ENCODE measurements at places on chromosomes 5 and 9. TPM values are rescaled to one million over a fixed set of nuclear protein-coding genes. Genes with fewer than 3 reads are reported as not detected.

SMARCA2 gene
- 77.6 TPM for total RNA-seq

NTNG2 gene
- total RNA-seq, result not detected

IFNA21 gene
- total RNA-seq, result not detected

LURAP1L gene
- 59.2 TPM for total RNA-seq

SPATA31A3 gene
- total RNA-seq, result not detected

TRMO gene
- 10.3 TPM for total RNA-seq

AMBP gene
- not detected for total RNA-seq

ESM1 gene
- not detected for total RNA-seq

RAB3C gene
- not detected for total RNA-seq

TMEM215 gene
- not detected for total RNA-seq

UNC13B gene
- total RNA-seq, result 20.6 TPM

GRM6 gene
- total RNA-seq, result not detected

CAMK4 gene
- total RNA-seq, result 0.21 TPM

GRCh38 chr5:145854651-145855258 is 18.1 kb downstream of the GRXCR2 start:
- DNase-seq, result peak; percentile 80

DNA sequence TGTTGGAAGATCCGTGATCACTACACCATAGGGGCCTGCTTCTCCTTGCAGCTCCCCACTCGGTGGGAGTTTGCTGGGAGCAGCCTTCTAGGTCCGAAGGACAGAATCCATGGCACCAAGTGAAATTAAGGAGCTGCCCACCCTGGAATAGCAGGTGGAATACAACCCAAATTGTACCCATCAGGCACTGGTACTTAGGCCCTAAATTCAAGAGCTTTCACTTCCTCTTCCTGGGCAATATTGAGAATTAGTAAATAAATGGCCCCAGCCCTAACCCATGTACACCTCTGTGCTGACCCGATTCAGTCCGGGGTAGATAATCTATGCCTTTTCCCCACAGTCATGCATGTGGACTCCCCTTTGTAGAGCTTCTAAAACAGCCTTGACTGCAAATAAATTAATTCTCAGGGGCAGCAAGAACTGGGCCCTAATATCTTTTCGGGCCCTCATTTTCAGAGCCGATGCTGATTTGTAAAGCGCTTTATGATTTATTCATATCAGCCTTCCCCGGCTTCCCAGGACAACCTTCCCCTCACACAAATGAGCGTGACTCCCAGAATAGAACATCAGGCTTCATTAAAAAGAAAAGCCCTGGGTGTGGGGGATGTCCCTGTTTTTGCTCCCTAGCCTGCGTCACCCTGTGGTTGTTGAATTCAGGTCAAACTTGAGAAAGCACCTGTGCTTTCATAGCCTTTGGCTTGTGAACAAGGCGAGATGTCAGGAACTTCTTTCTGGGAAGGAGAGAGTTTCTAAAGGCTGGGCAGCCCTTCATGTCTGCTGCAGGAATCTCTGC is 126.1 kb upstream of the TBC1D2 start:
- DNase-seq, result no peak

GRCh38 chr9:85516455-85516854 is 225.3 kb downstream of the AGTPBP1 start:
- DNase-seq, result no peak

GRCh38 chr9:36140086-36141084 is 3.9 kb downstream of the GLIPR2 start:
- no peak for DNase-seq

DNA sequence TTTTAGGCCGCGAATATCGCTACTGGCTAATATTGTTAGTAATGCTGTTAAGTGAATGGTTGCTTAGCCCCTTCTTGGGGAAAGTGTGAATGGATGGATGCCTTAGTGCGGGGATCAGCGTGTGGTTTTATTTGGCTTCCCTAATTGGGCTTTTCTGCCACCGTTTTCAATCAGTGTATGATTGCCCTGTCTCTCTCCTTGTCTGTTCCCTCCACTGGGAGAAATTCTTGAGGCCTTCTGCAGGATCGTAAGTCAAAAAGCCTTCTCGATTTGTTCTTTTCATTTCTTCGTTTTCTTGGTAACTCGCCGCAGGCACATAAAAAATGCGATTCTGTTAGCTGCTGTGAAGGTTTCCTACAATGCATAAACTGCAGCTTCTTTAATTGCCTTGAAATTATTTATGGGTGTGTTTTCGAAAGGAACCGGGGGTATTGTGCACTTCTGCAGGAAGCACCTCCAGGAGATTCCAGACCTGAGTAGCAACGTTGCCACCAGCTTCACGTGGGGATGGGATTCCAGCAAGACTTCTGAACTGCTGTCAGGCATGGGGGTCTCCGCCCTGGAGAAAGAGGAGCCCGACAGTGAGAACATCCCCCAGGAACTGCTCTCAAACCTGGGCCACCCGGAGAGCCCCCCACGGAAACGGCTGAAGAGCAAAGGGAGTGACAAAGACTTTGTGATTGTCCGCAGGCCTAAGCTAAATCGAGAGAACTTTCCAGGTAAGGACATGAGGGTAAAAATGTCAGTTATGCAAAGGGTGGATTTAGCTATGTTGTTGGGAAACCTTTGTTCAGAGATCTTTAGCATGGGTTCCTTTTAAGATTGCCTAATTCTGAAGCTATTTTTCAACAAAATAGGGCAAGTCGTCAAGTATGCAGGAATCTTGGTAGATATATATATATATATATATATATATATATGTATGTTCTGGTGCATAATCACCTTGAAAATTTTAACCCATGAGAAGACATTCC is 700 bp downstream of the SKP2 start:
- DNase-seq, result peak; percentile 3

GRCh38 chr9:137333016-137333671 is 31.1 kb upstream of the NRARP start:
- DNase-seq, result no peak

- DNase-seq, result no peak
Observed at GRCh38 chr9:81589819-81590218, 99.5 kb downstream of the TLE1 start.

DNA sequence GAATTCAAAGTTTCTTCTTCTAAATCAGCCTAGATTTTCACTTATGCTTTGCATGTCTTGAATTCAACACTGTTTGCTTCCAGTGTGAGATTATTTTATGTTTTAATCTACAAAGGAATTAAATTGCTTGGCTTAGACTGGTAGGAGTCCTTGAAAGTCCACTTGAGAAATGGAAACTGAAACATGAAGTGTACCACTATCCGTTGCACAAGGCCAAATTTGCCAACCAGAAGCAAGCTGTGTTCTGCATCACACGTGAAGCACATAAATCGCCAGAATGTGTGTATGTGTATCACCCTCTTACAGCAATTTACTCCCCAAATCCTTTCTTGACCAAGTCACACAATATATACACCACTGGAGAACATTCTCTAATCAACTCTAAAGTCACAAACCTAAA is 10.3 kb downstream of the SEMA6A start:
- no peak for DNase-seq

DNA sequence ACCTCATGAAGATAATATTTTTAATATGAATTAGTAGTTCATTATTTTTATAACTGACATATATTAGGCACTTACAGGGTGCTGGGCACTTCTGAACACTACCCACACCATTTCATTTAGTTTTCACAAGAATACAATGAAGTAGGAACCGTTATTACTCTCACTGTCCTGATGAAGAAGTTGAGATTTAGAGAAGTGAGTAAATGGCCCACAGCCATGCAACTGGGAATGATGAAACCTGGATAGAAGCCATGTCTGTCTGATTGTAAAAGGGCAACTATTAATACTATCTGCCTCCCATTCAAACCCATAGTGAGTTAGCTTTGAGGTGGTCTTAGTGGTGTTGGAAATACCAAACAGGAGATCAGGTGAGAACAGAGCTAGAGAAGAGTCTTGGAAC is 29.6 kb upstream of the OTULINL start:
- no peak for DNase-seq

GRCh38 chr9:13139641-13140171 is 139.8 kb downstream of the MPDZ start:
- peak; percentile 62 for DNase-seq

- DNase-seq, result no peak
Observed at GRCh38 chr5:117681431-117682254, 1107.0 kb upstream of the SEMA6A start.

- peak; percentile 66 for DNase-seq
Observed at GRCh38 chr5:111367115-111367514, 142.9 kb downstream of the CAMK4 start.

GRCh38 chr5:155136216-155136850 is 122.8 kb downstream of the KIF4B start:
- no peak for DNase-seq

DNA sequence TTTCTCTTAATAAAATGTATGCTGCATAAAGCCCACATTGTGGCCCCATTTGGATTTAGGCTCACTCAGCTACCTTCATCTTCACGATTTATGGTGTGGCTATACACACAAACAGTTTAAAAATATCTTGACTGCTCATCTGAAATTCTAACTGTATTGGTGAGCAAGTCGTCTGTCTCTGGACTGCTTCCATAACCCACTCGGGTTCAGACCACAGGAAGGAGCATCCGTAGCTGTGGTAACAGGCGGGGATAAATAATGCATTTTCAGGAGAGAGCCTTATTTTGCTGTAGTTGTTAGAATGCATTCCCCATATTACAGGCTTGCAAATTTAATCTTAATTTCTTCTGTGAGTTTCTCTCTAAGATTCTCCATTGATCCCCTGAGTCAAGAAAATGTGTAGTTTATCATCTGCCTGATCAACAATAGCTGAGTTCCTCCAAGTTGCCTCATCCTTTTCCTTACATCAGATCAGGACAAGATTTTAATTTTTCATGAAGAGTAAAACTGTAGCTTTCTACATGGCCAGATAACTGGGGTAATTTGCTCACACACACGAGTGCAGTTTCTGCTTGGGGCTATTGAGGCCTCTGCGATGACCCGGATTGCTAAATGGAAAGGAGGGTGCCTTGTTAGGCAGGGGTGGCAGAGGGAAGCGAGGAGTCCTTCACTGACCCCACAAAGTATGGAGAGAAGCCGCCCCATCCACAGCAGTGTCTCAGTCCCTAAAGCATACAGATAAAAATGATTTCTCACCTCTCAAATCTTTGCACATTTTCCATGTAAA is 133.9 kb downstream of the FSTL4 start:
- no peak for DNase-seq

DNA sequence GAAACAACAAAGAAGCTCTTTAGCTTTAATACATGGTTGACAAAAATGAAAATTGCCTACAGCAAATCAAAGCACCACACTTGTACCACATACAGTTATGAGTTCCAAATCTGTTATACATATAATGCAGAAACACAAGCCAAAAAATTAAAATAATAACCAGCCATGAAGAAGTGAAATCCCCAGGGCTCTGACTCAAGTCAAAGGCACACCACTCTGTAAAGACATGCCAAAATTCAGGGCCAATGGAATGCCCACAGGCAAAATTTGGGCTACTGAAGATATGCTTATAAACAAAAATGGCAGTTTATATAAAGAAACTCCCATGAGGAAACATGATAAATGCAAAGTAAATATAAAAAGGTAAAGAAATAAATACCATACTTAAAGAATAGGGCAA is 29.0 kb downstream of the THBS4 start:
- DNase-seq, result peak; percentile 13

- peak; percentile 23 for DNase-seq
Observed at GRCh38 chr5:10607023-10607665, 43.3 kb downstream of the ANKRD33B start.

- DNase-seq, result no peak
Observed at GRCh38 chr5:150304481-150305081, 1.9 kb upstream of the ARSI start.

GRCh38 chr9:81874931-81875330 is 53.3 kb upstream of the SPATA31D4 start:
- DNase-seq, result peak; percentile 92

DNA sequence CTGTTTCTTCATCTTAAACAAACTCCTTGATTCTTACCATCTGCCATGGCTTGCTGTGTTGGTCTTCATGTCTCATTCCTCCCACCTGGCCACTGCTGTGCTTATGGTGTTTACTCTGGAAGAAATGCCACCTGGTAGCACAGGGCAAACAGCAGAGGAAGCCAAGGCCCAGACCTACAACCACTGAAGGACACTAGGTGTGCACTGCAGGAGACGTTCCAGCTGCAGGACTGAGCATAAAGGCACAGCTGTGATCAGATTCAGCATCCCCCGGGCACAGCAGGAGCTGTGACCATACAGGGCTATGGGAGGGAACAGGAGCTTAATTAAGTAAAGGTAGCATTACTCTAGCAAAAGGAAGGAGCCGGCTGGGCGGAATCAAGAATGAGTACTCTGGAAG is 12.6 kb upstream of the GNAQ start:
- no peak for DNase-seq

DNA sequence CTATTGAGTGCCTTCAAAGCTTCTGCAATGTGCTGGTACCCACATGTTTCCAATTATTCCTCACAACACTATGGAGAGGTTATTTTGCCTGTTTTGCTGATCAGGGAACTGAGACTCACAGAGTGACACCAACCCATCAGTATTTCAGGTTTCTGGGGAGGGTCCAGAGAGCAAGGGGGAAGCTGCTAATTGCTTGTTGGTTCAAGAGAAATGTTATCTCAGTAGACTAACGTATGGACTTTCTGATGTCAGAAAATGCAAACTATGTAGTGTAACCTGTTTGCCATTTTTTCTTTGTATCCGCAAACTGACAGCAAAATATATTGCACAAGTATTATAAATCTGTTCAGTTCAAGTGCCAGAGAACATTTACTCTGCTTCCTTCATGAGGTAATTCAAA is 108.3 kb upstream of the MSX2 start:
- DNase-seq, result no peak

- DNase-seq, result no peak
Observed at GRCh38 chr5:96870094-96871026, 5.9 kb upstream of the ERAP2 start.

- no peak for DNase-seq
Observed at GRCh38 chr9:70861376-70861775, 260.0 kb downstream of the TRPM3 start.

DNA sequence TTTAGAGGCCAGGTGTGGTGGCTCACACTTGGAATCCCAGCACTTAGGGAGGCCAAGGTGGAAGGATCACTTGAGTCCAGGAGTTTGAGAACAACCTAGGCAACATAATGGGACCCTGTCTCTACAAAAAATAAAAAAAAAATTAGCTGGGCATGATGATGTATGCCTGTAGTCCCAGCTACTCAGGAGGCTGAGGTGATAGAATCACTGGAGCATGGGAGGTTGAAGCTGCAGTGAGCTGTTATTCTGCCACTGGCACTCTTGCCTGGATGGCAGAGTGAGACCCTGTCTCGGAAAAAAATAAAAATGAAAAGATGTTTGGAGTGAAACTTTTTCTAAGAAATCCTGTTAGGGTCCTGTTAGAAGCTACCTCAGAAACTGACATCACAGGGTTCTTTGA is 24.2 kb downstream of the OCLN start:
- DNase-seq, result no peak
